ENCODE measurements at places on chromosomes 7 and 10.

DNA sequence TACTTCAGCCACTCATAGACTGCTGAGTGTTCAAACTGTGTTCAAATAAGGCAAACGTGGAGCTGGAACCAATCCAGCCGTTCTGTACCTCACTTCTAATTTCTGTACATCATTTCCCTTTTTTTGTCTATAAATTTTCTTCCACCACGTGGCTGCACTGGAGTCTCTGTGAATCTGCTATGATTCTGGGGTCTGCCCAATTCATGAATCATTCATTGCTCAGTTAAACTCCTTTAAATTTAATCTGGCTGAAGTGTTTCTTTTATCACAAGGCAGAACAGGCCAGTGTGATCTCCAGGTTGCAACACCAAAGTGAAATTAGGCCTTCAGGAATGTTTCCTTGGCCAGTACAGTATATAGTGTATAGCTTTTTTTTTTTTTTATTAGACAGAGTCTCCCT, 53.5 kb downstream of the DNAJC12 start:
- no peak for DNase-seq

DNA sequence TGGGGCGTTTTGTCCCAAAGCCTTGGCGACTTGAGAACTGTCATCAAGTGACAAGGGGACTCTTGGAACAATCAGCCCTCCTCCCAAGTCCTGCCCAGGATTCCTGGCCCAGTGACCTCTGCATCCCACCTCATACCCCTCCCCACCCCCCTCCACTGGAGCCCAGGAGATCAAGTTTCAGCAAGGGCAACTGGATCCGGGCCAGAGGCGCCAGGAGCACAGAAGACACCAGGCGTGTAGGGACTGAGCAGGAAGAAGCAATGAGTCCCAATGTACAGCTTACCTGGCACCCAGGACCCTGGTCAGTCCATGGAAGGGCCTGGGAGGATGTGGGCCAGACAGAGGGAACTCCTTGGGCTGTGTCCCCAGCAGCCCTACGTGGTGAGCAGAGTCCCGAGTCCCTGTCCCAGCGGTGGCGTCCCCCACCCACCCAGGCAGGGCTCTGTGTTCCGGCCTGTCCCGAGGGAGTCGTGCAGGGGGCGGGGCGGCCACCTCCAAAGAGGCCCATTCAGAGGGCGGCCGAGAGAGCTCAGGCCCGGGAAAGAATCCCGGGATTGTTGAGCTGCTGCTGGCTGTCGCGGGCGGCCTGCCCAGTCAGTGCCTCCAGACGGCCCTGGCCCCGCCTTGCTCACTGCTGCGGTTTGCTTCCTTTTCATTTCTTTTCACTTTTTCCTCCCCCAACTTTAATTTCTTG, 254.1 kb downstream of the TNS3 start:
- no peak for DNase-seq

GRCh38 chr10:3512263-3512662, 272.7 kb downstream of the KLF6 start:
- no peak for DNase-seq

- DNase-seq = no peak
These were observed 266.7 kb upstream of the KLF6 start for GRCh38 chr10:4051641-4052151.

GRCh38 chr7:82364671-82365070, 78.9 kb downstream of the CACNA2D1 start:
- no peak for DNase-seq

GRCh38 chr7:50164559-50165170, 71.6 kb upstream of the ZPBP start:
- no peak for DNase-seq

GRCh38 chr7:34181271-34181958, 276.1 kb downstream of the BMPER start:
- no peak for DNase-seq

All from stimulated activated CD4-positive, alpha-beta T cell treated with anti-CD3 and anti-CD28 coated beads, Interleukin-1b, Interleukin-23, amount 100 ng/mL, for 4 hours (primary cell).